HL-60 (cell line): ENCODE measurements at places on chromosomes 12 and 14.

GRCh38 chr12:57875753-57876547, 29.4 kb upstream of the CTDSP2 start:
- no peak for DNase-seq

DNA sequence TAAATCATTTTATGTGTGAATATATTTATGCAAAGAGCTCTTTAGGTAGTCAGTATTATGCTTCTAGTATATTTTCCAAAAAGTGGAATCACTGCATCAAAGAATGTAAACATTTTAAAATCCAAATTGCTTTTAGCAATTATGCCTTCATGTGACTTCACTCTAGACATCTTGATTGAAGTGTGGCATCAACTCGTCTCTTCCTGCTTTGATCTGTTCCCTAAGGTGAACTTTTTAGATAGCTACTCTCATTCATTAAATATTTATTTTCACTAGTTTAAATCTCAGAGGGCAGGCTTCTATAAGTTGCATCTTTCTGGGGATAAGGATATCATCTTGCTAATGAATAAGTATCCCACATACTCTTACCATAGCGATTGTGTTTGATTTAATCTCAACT, 39.2 kb downstream of the DHRS2 start:
- DNase-seq = no peak

- no peak for DNase-seq
Observed at GRCh38 chr14:38420048-38420447, 164.2 kb upstream of the CLEC14A start.

GRCh38 chr14:69317102-69317755, 57.3 kb downstream of the GALNT16 start:
- DNase-seq = no peak

- peak; percentile 79 for DNase-seq
Observed at GRCh38 chr12:56020423-56021184, at the start of gene IKZF4. IKZF4 (plus strand) TSS chr12:56021043; CDS start chr12:56021494, 451 bp downstream.

DNA sequence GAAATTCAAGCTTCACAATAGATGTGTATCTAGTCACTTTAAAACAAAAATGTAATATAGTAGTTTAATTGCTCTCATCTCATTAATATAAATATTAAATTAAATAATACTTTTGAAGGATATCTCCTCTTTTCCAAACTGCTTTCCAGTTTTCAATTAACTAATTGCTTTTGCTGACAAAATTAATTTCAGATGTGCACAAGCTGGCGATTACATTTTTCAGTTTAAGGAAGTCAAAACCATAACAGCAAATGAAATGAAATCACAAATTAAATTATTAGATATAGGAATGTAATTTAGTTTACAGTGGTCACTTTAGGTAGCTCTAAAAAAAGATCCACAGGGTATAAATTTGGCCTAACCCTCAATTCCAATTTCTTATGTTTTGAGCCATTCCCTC, 362.1 kb downstream of the SLC6A15 start:
- no peak for DNase-seq

DNA sequence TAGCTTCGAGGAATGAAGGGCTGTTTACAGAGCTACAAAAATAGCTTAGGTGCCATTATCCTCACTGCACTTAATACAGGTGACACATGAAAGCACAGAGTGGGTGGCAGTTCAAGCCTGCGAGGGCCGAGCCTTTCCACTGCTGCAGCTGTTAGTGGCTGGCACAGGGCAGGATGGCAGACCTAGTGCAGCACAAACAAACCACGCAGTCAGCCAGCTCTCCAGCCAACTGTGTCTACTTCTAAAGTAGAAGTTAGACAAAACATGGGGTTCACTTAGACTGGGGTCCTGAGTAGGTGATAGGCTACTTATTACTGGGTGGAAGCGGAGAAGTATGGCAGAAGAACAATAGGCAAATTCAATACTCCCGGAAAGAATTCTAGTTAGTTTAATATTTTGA, 95.4 kb downstream of the DUSP16 start:
- no peak for DNase-seq

- no peak for DNase-seq
Observed at GRCh38 chr12:118061873-118062843, 1.2 kb upstream of the WSB2 start.

DNA sequence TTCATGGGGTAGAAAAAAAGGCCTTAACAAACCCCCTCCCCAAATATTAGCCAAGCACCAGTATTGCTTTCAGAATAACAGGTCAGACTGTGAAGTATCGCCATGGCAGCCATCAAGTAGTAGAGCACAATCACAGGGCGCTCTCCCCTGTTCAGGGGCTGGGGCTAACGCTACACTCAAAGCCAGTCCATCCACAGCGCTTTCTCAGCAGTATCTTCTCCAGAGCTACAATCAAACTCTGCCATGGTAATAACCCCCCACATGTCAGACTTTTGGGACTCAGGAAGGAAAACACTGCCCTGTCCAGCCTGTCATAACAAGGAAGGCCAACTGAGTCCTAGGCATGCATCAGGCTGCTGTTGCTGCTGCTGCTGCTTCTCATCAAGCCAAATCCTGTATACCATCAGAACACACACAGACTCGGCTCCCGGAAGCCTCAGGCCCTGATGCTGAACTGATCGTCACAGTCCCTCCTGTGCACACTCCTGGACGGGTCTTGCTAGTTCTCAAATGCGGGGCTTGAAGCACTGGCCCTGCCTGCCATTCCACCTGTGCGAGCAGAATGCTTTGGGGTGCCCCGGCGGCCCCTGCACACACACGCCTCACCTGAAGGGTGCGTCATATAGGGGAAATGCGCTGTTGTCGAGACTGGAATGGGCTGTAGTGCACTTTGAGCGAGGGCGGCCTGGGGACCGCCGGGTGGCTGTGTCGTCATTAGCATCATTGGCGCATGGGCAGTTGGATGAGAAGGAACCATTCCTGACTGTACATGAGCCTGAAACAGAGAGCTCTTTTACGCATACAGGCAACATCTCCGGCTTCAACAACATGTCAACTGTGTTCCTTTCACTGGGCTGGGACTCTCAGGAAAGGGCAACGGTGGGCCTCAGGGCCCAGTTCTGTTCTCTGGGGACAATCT, 47.6 kb downstream of the SH2B3 start:
- DNase-seq = no peak

DNA sequence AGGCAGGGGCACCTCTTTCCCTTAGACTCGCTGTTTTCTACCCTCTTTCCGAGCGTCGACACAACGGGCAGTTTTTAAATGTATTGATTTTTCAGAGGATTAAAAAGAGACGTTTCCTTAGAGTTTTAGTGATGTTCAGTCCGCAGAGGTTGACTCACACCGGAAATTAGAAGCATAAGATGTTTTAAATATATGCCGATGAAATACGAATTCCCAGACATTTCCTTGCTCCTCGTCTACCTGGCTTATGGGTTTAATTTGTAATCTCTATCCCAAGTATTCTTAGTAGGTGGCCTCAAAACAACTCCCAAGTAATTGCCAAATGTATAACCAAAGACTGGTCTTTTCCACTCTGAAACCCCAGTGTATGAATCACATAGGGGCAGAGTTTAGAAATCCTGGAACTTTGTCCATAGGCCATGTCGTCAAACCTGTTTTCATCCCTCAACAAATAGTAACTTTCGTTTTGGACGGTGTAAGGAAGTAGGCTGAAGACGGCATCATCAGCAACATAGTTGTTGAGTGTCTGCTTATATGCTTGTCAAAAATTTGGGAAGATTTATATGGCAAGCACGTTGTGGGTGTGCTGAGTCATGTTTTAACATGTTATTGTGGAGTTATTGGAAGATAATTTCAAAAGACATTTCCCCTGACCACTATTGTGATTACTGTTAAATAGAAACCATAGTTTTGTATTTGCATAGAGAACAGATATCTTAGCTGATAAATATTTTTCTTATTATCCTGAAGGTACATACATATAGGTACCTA, 824 bp downstream of the TBK1 start:
- peak; percentile 22 for DNase-seq
